ENCODE measurements at places on chromosomes 1 and 21.
A peak's percentile ranks its signal among the peaks of the same experiment; 100 is the strongest.

- no peak for DNase-seq
Observed at GRCh38 chr1:91161749-91162148, 139.9 kb upstream of the ZNF644 start.

DNA sequence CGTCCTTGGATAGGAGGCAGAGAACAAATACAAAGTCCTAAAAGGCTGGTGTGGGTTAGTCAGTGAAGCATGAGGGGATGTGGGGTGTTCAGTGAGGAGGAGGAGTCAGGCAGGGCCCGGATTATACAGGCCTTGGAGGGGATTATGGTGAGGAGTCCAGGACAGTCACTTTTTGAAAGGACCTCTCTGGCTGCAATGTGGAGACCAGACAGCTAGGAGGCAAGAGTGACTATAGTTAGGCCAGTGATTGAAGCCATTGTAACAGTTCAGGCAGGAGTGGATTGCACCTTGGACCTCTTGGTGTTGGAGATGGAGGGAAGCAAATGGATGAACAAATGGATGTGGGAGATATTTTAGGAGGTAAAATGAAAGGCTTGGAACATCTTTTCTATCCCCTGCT lies 115.8 kb downstream of the C1orf94 start:
- DNase-seq, result no peak

DNA sequence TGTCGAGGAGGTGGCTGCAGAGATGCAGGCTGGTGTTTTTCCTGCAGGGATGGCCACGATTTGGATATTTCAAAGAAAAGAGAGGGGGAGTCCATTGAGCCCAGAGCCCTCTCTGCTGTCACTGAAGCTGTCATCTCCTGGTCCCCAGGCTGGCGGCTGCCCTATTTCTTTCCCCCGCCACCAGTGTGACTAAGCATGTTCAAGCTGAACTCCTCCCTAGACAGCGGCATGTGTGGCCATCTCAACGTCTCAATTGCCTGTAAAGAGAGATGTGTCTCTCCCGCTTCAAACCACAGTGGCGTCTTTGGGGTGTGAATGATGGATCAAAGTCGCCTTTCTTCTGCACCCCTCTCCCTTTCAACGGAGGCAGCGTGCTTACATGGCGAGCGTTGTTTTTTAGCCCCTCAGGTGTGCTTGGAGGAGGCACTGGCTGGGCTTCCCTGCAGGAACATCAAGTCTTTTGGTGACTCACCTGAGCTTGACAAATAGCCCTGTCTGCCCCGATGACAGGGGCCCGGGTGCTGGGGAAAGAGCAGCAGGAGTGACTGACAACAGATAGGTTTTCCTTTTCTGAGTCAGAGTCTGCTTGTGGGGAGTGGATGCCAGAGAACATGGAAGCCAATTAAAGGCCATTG lies 346.4 kb upstream of the AJAP1 start:
- DNase-seq, result no peak

DNA sequence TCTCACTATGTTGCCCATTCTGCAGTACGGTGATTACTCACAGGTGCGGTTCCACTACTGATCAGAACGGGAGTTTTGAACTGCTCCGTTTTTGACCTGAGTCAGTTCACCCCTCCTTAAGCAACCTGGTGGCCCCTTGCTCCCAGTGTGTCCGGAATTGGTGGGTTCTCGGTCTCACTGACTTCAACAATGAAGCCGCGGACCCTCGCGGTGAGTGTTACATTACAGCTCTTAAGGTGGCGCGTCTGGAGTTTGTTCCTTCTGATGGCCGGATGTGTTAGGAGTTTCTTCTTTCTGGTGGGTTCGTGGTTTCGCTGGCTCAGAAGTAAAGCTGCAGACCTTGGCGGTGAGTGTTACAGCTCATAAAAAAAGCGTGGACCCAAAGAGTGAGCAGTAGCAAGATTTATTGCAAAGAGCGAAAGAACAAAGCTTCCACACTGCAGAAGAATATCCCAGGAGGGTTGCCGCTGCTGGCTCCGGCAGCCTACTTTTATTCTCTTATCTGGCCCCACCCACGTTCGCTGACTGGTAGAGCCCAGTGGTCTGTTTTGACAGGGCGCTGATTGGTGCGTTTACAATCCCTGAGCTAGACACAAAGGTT lies 17.6 kb upstream of the PARP1 start:
- DNase-seq, result peak; percentile 65

GRCh38 chr1:153833171-153833570 lies 58.0 kb downstream of the SLC27A3 start:
- no peak for DNase-seq

DNA sequence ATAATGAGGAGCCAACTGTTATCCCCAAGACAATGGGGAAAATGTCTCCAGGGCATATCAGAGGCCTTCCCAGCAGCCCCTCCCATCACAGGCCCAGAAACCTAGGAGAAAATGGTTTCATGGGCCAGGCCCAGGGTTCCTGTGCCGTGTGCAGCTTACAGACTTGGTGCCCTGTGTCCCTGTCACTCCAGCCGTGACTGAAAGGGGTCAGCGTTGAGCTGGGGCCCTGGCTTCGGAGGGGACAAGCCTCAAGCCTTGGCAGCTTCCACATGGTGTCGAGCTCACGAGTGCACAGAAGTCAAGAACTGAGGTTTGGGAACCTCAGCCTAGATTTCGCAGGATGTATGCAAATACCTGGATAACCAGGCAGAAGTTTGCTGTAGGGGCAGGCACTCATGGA lies 18.1 kb downstream of the SIPA1L2 start:
- DNase-seq, result no peak

DNA sequence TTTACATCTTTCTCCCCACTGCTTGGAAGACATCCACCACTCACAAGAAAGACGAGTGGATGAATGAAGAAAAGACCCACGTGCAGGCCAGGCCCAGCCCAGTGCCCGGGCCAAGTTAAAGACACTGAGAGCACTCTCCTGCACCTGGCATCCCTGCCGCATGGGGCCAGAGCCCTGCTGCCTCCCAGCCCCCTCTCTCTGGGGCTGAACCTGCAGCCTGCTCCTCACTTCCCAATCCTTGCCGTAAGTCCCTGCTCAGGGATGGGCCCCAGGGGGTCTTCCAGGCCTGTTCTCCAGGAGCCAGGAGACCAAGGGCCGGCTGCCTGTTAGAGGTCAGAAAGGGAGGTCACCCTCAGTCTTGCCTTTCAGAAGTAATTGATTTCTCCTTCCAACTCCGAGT lies 168.5 kb upstream of the ZC3H12A start:
- DNase-seq, result no peak

- DNase-seq, result no peak
Observed at GRCh38 chr1:157288492-157288891, 150.3 kb upstream of the ETV3 start.

DNA sequence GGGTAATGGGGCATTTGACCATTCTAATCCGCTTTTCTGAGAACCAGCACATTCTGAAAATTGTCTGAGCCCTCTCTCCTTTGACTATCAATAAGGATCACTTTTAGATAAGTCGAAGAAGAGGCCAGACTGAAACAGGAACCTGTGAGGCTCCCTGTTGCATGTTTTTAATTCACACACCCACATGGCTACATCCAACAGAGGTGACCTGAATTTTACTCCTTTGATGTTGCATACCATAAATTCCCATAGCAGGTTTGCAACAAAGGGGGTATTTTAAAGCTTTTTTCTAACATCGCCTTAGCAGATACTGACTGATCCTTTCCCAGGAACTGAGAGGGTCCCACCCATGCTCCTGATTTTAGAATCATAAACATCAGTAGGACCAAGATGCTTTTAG lies 450.8 kb downstream of the USP25 start:
- DNase-seq, result no peak

DNA sequence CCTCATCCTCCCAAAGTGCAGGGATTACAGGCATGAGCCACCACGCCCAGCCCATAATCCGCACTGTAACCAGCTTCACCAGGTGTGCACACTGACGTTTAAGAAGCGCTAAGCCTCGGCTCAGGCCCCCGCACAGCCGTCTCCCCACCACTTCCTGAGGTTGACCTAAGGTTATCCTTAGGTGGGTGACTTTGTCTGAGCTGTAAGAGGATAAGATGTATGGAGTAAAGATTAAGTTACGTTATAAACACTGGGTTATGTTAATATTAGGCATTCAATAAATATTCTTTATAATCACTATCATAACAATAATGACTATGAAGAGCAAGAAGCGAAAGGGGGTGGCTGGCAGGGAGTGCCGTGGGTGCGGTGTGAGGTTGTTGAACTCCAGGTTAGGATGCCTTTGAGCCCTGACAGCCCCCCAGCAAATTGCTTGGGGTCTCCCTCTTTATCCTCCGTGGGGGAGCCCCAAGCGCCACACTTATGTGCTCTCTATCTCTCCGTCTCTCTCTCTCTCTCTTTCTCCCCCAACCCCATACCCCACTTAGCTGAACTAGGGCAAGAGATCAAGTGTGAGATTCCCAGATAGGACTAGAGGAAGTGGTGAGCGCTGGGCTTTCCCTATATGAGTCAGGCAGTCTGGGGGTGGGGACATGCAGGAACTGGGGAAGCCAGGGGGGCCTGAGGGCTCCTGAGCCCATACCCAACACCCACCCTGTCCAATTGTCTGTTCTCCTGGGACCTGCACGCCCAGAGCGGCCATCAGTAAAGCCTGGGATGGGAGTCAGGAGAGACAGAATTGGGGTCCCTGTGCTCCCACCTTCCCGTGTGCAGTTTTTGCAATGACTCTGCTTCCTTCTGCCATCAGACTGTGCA lies 7.6 kb downstream of the EFHD2 start:
- DNase-seq, result no peak

DNA sequence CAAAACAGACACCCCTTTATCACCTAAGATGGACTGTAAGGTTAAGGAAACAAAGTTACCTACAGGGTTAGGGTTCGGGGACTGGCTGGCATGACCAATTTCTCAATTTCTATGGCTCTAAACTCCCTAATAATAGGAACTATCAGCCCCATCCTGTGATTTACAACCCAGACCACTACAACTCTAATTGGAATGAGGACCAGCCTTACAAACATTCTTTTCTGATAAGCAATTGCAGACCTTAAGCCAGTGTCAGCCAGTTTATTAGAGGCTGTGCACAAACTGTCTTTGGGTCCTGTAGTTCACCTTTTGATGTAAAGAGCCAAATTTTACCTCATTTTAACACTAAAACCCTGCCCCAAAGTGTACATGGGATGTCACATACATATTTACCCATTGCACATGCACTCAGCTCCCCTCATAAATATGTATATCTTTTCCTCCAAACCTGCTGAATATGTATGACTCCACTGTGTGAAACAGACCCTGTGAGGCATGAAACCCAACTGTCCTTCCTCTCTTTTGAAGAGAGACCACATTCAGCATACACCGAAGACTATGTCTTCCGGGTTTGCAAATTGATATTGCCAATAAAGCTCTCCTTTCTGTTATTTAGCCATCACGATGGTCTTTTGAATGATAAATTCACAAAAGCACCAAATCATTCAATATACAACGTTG lies 7.3 kb upstream of the APP start:
- no peak for DNase-seq

DNA sequence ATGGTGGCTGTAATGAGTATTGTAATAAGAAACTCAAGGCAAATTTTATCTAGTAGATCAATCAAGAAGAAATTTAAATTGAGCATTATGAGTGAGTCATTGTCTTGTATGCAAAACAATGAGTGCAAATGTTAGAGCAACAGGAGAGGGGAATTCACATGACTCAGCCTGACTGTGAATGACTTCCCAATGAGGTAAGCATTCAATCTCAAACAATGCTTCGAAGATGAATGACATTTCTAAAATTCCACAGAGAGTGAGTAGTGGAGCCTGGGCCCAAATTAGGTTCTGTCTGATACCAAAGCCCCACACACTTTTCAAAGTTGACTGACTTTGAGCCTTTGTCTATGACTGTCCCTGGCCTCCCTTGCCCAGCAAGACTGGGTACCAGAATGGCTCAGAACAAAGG lies 738.0 kb downstream of the PTPRU start:
- DNase-seq, result no peak

DNA sequence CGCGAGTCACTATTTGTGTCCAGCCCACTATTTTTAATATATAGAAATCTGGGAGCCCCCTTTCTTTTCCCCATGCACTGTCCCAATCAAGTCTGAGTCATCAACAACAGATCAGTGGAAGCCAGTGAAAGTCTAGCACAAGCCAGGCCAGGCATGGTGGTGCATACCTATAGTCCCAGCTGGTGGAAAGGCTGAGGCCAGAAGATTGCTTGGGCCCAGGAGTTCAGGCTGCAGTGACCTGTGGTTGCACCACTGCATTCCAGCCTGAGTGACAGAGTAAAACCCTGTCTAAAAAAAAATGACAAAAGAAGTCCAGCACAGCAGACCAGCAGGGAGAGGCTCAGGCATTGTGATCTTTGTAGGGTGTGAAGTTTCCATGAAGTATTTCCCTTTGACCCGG lies 9.0 kb upstream of the RPL5 start:
- no peak for DNase-seq

DNA sequence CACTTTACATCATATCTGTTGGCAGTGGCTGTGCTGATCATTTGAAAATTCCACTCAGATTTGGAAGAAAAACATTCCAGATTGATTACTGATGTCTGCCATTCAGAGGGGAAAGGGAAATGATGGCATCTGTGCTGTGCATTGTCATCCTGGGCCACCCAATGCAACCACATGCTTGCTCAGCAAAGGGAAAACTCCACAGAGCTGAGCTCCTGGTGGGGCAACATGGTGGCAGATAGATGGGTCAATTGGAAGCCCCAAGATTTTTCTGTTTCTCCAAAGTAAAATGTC lies 11.8 kb downstream of the OXCT2 start:
- DNase-seq, result no peak

- DNase-seq, result no peak
Observed at GRCh38 chr1:219713981-219714381, 101.1 kb upstream of the ZC3H11B start.

DNA sequence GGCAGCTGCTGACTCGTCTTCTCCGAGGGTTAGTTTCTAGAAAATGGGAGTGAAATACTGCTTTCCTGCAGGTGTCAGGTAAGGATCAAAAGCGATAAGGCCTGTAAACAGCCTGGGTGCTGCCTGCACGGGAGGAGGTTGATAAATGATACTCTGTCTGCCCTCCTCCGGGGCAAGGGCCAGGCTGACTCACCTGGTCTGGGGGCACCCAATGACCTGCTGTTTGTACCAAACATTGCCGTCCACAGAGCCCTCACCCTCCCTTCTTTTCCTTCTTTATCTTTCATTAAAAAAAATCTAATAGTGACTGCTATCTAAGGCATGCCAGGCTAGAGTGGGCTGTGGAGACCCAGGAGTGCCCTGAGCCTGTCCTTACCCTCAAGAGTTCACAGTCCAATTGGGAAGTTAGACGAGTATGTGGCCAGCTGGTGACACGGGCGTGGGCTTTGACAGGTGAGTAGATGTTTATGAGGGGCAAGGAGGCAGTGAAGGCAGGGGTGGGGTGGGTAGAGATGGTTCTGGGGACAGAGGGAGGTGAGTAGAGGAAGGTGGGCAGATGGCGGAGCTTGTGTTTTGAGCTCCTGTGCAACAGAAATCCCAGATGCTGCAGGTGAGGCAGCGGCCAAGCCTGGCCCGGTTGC lies 16.2 kb downstream of the EDN2 start:
- no peak for DNase-seq

GRCh38 chr1:217228689-217229088 lies 402.2 kb downstream of the GPATCH2 start:
- no peak for DNase-seq

DNA sequence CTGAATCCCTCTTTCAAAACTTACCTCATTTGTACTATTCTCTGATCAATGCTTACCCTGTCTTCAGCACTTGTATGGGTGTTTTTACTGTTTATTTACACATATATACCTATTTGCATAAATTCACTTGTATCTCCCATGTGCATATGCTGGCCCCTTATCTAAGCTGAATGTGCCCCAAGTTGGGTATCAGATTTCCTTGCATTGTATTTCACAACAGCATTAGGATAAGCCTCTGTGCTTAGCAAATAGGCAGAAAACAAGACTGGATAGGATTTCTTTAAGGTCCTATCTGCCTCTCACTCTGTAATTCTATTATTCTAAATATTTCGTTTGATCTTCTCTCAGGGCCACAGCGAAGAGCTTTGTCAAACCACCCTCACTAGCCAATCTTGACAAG lies 45.9 kb upstream of the IPO9 start:
- no peak for DNase-seq

Data from stimulated activated naive CD4-positive, alpha-beta T cell (primary cell).